ENCODE measurements at places on chromosomes 11 and 22. TPM values are rescaled to one million over a fixed set of nuclear protein-coding genes. Genes with fewer than 3 reads are reported as not detected.

- DNase-seq: no peak
Observed at GRCh38 chr11:59187035-59187434, 15.1 kb downstream of the DTX4 start.

DNA sequence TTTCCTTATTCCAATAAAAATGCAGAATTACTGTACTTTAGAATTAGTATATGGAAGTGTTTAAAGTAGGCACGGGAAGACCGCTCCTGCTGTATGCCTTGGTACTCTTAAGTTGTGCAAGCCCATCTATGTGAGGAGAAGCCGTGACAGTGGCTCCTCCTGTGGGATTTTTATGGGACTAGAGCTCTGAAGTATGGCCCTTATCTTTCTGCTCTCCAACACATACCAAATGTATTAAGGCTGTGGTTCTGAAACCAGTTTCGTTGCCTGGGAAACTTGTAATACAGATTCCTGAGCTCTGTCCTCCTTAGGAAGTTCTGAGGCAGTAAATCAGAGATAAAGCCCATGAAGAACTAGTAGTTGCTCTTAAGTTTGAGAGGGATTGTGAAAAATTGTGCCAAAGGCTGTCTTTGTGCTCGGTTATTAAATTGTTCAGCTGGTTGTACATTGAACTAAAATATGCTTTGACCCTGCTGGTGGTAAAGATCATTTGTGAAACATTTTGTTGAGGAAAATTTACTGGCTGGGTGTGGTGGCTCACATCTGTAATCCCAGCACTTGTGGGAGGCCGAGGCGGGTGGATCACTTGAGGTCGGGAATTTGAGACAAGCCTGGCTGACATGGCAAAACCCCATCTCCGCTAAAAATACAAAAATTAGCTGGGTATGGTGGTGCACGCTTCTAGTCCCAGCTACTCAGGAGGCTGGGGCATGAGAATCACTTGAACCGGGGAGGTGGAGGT, 29.3 kb downstream of the RTN3 start:
- no peak for DNase-seq

- DNase-seq: no peak
Observed at GRCh38 chr22:24935771-24936483, 10.6 kb downstream of the LHFPL7 start.

- DNase-seq: no peak
Observed at GRCh38 chr11:125422681-125423080, 73.4 kb downstream of the FEZ1 start.

DNA sequence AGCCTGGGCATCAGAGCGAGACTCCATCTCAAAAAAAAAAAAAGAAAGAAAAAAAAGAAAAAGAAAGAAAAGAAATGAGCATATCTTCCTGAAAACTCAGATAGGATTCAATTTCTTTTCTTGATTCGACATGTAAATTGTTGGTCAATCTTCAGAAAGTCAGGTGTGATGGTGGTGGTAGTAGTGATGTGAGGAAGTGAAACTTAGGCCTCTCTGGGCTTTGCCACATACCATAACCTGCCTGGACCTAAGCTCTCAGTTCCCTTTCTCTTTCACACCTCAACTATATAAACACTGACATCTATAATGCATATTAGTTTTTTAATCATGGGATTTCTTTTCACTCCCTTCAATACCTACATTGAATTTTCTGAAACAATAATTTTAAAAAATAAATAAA, 98.0 kb upstream of the TBCEL start:
- DNase-seq: no peak

DNA sequence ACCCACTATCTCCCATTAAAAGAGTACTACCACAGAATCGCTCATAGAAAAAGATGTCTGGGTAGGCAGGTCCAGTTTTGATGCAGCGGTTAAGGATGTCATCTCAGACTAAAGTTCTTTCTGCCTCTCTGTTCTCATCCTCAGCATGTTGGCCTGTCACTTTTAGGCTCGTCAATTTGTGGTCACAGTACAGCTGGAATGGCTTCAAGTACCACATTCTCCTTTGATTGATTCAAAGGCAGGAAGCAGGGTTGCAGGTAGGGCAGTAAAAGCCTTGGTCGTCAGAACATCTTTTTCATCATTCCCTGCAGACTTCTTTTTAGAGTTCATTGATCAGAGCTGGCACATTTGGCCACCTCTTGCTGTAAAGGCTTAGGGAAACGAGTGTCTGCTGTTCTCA, 28.7 kb downstream of the SDHD start:
- no peak for DNase-seq

GRCh38 chr22:40721266-40721665, 42.0 kb downstream of the MCHR1 start:
- DNase-seq: no peak

DNA sequence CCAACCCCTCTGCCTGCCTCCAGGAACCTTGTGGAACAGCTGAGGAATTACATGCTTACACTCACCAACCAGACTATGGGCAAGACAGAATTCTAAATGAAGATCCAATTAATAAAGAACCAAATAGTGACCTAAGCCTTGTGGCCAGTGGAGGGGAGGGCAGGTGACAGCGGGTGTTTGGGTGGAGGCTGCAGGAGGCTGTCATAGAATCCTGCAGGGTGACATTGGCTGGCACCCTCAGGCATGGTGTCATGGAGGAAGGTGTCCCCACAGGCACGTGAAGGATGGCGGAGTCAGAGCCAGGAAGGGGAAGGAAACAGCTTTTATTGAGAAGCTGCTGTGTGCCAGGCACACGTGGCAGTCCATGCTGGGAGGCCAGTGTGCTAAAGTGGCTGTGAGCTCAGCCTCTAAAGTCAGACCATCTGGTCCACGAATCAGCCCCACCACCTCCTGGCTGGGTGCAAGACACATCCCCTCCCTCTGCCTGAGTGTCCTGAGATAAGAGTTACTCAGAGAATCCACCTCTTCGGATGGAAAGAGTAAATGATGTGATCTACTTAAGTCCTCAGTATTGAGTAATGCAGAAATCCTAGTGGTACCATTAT, 8.7 kb downstream of the MYO18B start:
- no peak for DNase-seq

DNA sequence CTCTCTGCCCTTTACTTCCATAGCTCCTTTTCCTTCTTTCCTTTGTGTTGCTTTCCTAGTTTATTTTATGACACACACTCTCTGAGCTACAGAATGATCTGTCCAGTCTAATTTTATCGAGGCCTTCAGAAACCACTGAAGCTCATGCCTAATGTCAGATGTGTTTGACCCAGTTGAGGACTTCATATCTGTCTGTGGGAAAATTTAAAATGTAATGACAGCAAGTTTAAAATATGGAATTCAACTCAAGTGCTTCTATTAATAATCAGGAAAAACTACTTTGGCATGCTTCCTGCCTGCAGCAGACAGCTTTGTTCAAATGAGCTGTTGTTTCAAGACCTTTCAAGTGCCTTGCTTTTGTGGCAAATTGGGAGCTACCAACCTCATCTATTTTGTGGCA, 261.8 kb upstream of the MTNR1B start:
- DNase-seq: no peak

- no peak for DNase-seq
Observed at GRCh38 chr11:134385774-134386565, 26.1 kb downstream of the B3GAT1 start.

Gene PKP3
- 48.8 TPM for total RNA-seq

Gene CHRNA10
- total RNA-seq: 3.0 TPM

Gene FAM180B
- total RNA-seq: not detected

Gene OVCH2
- total RNA-seq: not detected

Gene USP2
- 19.4 TPM for total RNA-seq

Gene PRODH
- 1.0 TPM for total RNA-seq

Gene CFAP68
- total RNA-seq: 7.8 TPM

Gene MISFA
- not detected for total RNA-seq

Gene KRTAP5-11
- total RNA-seq: not detected

Gene CATSPERZ
- total RNA-seq: 2.3 TPM

Gene ANGPTL5
- not detected for total RNA-seq

Gene BLID
- total RNA-seq: not detected

Gene OR5M8
- not detected for total RNA-seq
